Stimulated activated CD8-positive, alpha-beta memory T cell treated with anti-CD3 and anti-CD28 coated beads, Interleukin-12 subunit alpha, Interleukin-12 subunit beta, amount 100 ng/mL, for 1 hour (primary cell): ENCODE measurements at places on chromosomes 11 and 22.
A peak's percentile ranks its signal among the peaks of the same experiment; 100 is the strongest.

DNA sequence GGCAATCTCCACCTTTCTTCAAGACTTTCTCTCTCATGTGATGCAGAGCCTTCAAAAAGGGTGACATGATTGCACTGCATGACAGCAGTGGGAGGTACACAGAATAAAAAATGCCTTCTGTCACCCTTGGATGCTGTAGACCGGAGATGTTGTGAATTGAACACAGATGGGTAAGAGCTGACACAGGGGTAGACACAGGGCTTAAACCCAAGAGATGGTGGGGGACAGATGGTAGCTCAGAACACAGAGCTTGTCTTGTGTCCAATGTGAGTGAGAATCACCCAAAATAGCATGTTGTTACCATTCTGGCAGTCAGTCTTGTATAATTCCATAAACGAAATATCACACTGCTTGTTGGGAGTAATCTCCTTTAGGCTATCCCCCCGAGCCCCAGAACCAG lies 69.9 kb downstream of the JRKL start:
- no peak for DNase-seq

DNA sequence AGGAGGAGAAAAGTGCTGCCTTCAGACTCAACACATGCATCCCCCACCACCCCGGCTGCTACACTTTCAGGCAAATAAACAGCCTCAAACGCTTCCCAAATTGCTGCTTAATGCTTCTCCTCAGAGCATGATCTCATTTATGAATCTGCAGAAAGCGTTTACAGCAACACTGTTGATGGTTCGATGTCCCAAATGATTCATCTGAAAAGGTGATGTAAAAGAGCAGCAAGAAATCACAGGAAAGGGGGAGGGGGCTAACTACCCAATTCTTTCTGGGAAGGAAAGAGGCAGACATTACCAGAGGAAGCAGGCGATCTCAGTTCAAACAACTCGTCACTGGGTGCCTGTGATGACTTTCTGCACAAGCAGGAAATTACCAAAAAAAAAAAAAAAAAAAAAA lies 119.6 kb downstream of the TENM4 start:
- no peak for DNase-seq

DNA sequence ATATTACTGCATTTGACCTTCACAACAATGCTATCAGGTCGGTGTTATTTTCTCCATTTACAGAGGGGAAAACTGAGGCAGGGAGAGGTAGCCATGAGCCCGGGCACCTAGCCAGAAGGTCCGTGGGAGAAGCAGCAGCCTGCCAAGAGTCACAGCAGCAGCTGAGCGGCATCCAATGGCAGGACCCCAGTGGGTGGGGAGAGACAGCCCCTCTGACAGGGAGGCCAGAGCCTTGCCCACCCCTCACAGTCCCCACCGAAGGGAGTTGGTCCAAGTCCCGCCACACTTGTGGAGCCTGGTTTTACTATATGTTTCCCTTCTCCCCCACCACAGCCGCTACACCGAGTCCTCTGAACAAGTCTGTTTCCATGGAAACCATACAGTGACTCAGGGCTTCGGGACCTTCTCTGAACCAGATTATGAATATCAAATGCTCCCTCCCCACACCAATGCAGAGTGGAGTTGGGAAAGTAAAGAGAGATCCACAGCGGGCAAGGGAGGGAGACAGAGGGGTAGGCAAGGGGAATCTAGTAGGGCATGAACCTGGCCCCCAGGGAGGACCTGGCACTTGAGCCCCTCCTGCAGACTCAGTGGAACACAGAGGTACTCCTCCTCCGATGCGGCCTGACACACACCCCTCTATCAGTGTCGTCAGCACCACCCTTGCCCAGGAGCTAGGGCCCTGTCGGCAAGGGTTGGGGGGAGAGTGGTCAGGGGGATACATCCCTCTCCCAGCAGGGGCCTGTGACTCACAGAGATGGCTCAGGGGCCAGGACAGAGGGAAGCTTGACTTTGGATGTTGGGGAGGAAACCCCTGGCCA lies 2.5 kb downstream of the CHST1 start:
- DNase-seq, result no peak

DNA sequence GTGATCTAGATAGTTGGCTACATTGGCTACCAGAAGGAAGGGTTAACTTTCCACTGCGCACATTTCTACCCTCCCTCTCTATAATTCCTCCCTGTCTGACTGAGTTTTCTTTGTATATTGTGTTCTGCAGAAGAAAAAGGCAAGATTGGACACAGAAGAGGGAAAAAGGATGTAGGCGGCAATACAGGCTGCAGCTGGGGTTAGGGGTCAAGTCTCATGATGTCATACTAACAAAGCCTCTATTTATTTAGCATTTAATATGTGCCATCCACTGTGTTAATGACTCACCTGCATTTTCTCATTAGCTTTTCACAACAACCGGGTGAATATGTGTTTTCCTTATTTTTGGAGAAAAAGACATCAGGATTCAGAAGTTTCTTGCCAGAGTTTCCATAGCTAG lies 2.0 kb downstream of the FAM83F start:
- no peak for DNase-seq

DNA sequence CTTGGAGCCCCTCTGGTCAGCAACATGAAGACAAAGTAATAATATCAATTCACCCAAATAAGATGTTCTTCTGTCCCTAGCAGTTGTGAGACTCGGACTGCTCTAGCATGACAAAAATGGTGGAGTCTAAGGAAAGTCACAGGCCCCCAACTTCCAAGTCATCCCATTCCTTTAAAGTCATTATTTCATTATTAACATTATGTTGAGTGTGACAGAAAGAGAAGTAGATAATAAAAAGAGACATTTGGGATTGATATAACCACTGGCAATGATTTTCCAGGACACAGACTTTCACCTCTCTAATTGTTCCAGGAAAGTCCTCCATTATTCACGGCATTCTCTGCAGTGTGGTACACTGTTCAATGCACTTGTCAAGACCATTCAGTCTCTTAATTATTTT lies 1533.0 kb upstream of the TENM4 start:
- no peak for DNase-seq

DNA sequence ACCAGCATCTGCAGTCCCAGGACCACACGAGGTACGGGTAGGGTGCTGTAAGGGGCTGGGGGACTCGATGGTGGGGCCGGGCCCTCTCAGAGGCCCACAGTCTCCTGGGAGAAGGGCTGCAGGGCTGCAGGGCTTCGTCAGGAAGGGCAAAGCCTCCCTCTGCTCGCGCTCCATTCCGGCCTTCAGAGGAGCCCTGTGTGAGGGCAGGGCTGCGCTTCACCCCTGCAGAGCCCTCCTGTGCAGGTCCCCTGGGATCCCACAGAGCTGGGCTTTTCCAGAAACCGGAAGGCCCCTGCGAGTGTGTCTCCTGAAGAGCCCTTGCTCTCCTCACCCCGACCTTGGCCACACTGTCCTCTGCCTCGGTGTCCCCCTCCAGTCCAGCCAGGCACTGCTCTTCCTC lies 27.2 kb downstream of the WNT11 start:
- DNase-seq, result no peak

GRCh38 chr22:35219012-35219411 lies 38.3 kb upstream of the HMGXB4 start:
- no peak for DNase-seq

- no peak for DNase-seq
Observed at GRCh38 chr11:83569134-83569805, 283.1 kb upstream of the CCDC90B start.

DNA sequence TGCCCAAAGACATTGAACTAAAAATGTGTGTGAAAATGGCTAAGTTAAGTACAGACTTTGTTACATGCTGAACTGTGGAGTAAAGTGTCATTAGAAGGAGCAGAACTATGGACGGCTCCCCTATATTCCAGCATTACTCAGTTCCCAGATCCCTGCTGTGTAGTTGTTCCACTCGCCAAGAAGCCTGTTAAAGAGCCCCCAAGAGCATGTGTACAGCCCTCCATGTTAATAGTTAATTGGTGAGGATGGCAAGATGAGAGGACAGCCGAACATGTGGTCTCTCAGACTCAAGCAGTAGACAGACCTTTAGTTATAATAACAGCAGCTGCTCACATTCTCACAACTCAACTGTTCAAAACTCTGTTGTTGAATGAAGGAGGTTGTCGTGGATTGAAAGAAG lies 127.4 kb downstream of the ELP4 start:
- no peak for DNase-seq

- DNase-seq, result no peak
Observed at GRCh38 chr11:10397226-10397987, 57.7 kb upstream of the AMPD3 start.

GRCh38 chr11:34266090-34266912 lies 91.5 kb downstream of the ABTB2 start:
- no peak for DNase-seq

DNA sequence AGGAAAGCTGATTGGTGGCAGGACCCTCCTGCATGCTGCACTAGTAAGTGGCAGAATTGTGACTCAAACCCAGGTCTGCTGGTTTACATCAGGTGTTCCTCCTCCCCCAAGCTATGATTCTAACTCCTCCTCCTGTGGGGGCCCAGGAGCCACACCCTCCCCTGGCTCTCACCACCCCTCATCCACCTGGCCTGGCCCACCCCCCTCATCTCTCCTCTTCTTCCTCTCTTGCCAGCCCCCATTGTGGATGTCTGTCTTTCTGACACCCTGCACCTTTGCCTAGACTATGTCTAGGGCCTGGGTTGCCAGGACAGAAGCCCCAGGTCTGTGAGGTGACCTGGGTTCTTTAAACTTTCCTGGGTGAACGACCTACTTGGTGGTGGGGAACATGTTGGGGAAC lies 59.9 kb downstream of the GRIK4 start:
- no peak for DNase-seq

DNA sequence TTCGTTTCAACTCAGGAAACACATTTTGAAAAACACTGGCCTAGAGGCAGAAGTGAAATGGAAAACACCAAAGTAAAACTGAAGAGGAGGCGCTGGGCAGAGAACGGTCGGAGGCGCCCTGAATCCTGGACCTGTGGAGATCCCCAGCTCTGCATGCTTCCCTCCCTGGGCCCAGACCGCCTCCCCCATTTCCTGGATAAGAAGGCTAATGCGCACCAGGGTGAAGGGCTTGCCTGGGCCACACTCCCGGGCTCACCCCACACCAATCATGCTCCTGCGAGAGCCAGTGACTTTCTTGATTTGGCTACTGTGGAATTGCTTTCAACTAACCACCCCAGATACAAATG lies 167.1 kb downstream of the CRYBB2 start:
- no peak for DNase-seq

GRCh38 chr22:26981541-26981940 lies 324.2 kb downstream of the MIAT start:
- DNase-seq, result no peak

DNA sequence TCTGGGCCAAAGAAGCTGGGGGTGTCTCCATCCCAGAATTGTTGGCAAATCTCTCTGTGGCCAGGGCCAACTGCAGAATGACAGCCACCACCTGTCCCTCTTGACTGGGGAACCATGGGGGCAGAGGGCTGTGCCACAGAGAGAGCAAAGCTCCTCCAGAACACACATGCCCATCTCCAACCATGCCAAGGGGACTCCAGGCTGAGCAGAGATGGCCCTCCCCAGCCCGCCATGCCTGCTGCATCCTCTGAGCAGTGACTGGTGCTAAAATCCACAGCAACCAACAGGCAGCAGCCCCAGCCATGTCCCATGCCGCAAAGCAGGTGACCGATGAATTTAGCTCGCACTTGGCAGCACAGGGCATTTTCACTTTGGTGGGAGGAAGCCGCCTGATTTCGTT lies 45.0 kb downstream of the LARGE1 start:
- DNase-seq, result no peak

DNA sequence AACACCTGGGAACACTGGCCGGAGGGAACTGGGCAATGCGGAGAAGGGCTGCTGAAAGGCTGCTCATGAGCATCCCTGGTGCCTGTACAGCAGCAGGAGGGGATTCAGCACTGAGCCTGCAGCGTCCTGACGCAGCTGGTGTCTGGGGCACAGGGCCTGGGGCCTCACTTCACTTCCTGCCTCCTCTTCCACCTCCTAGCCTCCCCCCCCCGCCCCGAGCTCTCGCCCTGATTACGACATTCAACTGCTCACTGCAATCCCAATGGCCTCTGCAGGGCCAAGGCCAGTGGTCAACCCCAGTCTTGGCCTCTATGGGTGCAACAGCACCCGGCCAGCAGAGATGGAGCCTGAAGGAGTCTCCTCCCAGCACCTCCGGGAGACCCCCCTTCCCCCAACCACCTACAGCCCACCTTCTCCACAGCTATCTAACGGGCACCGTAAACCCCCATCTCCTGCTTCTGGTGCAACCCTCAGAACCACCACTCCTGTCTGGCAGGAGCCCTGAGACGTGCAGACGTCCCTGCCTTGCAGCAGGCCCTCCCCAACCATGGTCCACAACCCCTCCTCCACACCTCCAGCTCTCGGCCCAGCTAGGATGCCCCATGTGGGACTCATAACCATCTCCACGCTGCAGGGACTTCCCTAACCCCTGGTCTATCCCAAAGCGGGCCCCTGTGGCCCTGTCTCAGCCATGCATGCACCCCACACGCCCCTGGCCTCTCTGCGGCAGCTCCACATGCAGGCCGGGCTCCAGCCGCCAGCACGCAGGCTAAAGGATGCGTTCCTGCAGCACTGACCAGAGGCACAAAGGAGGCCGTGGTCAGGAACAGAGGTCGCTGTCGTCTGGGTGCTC lies 38.2 kb downstream of the BRD1 start:
- DNase-seq, result peak; percentile 18

GRCh38 chr11:134052395-134052987 lies 16.4 kb upstream of the JAM3 start:
- no peak for DNase-seq
